HL-60 (cell line): ENCODE measurements at places on chromosomes 2 and 18.

GRCh38 chr2:30074023-30074422, 72.8 kb upstream of the YPEL5 start:
- no peak for DNase-seq

DNA sequence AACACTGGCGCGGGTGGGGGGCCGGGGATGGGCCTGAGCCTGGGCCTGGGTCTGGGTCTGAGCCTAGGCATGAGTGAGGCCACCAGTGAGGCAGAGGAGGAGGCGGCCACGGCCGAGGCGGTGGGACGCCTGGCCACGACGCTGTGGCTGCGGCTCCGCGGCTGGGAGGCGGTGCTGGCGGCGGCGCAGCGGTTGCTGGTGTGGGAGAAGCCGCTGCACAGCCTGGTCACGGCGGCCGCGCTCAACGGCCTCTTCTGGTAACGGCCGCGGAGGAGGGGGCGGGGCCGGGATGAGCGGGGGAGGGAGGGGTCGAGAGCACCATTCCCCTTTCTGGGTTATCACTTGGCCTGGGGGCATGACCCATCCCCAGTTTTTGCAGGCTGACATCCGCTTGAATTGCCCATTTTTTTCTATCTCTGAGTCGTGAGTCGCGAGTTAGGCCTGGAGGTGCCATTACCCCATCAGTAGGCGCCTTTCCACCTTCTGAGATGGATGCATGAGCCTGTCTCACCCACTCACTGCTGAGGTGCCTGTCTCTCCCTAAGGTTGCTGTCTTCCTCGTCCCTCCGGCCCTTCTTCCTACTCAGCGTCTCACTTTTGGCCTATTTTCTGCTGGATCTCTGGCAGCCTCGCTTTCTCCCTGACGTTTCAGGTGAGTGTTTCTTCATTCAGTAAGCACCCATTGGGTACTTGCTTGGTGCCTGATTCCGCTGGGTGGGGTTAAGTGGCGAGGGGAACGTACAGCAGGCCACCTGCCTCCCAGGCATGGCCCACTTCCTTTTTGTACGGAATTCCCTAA, 501 bp downstream of the RETREG2 start:
- peak; percentile 49 for DNase-seq

- DNase-seq: peak; percentile 68
Observed at GRCh38 chr2:158214431-158214830, 112.8 kb downstream of the UPP2 start.

DNA sequence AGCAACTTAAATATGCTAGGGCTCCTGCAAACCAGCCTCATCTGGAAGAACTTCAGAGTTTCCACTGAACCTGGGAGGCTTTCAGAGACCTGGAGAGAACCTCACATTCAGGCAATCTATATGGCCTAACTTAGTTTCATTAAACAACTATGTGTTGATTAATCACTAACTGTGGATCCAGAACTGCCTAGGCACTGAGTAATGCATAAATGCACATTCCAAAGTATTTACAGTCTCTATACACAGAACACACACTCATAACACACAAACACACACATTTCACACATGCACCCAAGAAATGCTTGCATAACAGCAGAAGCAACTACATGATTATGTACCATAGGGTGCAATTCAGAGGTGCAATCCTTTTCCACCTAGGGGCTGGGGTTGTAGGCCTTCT, 552.8 kb downstream of the BCL11A start:
- DNase-seq: no peak

- DNase-seq: no peak
Observed at GRCh38 chr2:232260075-232260474, 118.5 kb upstream of the ALPP start.

DNA sequence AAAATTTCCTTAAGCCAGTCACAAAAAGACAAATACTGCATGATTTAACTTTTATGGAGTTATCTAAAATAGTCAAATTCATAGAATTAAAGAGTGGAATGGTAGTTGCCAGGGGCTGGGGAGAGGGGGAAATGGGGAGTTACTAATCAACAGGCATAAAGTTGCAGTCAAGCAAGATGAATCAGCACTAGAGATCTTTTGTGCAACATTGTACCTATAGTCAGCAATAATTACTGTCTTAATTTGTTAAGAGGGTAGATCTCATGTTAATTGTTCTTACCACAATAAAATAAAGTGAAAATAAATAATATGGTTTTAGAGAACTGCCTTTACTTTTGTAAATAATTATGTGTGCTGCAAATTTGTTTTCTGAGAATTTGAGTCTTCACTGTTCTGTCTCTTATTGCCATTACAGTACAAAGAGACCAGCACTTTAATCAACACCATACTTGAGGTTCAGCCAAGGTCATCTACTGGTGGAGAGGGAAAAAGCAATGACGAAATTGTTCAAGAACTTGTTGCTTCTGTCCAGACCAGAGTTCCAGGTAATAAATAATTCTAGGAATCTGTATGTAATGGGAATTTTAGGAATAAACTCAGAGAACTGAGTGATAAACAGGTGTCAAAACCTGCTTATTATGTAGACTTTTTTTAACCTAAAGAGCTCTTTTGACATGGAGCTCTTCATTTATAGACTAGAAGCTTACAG, 75.5 kb downstream of the TRABD2A start:
- DNase-seq: no peak

DNA sequence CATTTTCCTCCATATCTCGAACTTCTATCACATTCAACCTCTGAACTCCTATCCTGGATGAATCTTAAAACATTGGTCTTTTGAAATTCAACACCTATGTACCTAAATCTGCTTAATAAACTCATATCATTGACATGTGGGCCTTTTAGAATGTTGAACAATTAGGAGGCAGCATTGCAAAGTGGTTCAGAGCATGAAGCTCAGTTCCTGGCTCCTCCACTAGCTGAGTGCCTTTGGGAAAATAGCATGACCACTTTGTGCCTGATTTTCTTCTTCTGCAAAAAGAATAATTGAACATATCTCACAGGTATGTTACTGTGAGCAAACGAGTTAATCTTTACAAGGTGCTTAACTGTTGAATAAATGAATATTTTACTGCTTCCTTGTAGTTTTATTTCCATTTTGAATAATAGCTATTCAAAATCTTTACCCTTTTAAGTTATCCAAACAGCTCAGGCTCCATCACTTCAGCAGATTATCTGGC, 14.3 kb upstream of the ITPRID2 start:
- no peak for DNase-seq

- DNase-seq: peak; percentile 32
Observed at GRCh38 chr2:55419233-55419678, 400 bp downstream of the CCDC88A start.

GRCh38 chr2:172739661-172740266, 4.1 kb downstream of the RAPGEF4 start:
- DNase-seq: no peak

- no peak for DNase-seq
Observed at GRCh38 chr18:79814373-79814772, 16.6 kb downstream of the KCNG2 start.

DNA sequence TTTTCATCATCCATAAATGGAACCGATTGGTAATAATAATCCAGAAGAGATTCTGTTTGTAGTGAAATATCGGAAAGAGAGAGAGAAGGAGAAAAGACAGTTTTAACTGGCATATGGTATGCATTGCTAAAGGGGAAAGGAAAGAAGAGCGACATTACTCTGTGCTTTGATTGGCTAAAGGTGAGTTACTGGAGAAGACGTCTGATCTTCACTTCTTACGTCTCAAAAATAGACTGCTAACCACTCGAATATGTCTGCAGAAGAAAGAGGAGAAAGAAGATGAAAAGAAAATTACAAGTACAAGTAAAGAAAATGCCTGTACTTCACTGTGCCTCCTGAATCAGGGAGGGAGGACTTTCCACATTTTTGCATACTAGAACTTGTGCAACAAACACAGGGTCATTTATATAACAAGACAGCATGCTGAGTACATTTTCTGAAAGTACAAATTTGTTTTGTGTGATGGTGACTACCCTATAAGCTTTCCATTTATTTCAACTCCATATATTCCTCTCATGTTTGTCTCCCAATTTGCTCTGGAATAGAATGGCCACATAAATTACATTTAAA, 787.2 kb downstream of the RNF144A start:
- DNase-seq: no peak

DNA sequence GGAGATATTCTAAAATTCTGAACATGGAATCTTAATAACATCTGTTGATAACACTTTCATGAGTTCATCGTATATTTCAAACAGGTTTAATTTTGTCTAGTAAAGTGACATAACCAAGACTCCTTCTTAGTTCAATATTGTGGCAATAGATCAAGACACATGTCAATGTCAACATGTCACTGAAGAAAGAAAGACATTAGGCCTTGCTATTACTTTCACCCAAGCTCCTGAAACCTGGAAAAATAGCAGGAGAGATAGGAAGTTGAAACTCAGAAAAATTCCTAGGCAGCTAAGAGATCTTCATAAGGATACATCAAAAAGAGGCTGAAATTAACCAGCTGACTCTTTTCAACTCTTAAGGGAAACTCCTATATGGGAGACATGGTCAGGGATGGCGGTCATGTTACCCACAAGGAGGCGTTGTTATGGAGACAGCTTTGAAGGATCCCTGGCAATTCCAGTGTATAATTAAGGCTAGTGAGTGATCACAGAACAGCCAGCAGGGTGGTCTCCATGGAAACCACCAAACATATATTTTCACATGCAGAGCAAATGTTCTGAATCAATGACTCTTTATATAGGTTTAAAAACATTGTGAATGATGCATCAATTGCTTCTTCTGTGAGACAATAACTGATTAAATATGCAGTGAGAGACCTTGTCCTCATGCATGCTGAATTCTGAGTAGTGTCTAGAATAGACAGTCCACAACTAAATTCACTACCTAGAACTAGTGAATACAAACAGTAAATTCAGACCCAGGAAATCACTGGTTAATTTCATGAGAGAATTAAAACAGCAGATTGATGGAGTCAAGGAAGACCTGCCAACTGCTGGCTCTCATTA, 115.3 kb upstream of the RIOK3 start:
- no peak for DNase-seq

GRCh38 chr2:85061896-85062295, 71.3 kb upstream of the TCF7L1 start:
- DNase-seq: no peak

- DNase-seq: no peak
Observed at GRCh38 chr2:23397478-23397877, 12.5 kb downstream of the KLHL29 start.

DNA sequence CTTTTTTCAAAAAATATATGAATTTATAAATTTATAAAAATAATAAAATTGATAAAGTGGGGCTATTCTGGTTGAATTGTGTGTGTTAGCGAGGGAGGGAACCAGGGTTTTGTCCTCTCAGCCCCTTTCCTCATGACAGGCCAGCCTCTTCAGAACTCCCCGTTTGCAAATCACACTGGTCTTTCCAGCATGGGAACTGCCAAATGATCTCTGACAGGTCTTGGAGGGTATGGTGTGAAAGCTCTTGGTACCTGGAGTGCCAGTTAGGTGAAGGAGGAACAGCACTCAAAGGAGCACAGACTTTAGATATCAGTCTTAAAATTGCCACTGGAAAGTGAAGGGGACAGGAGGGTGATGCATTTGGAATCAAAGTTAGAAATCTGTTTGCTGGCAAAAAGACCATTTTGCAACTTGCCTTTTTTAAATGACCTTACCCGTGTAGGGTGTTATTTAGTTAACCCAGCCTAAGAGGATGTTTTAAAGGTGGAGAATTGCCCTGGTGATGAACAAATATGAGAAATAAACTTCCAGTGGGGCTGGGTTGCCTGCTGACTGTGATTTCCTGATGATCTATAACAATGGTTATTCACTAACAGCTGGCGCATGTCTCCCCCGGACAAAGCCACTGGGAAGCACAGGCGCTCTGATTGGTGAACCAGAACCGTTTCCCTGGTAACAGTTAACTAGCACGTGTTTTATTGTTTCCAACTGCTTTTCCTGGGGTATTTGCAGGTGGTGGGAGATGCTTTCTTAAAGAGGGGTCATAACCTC, 85.3 kb upstream of the EFEMP1 start:
- no peak for DNase-seq

DNA sequence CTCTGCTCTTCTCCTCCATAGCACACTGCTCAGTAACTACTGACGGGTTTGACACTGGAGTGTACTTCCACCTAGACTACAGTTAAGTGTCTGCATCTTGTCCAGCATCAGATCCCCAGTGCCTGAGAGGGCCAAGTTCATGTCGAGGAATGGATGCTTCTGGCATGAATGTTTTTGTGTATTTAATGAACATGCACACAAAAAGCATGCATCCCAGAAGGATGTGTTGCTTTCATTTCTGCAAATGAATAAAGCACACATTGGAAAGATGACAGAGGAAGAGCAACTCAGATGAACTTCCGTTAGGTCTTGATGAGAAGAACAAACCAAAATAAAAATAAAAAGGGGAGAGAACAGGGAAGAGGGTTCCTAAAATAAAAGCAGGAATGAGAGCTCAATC, 27.9 kb downstream of the C2orf49 start:
- DNase-seq: no peak

GRCh38 chr2:144201868-144202468, 318.0 kb downstream of the ZEB2 start:
- DNase-seq: no peak

- DNase-seq: no peak
Observed at GRCh38 chr18:41262688-41263087, 692.3 kb upstream of the PIK3C3 start.

DNA sequence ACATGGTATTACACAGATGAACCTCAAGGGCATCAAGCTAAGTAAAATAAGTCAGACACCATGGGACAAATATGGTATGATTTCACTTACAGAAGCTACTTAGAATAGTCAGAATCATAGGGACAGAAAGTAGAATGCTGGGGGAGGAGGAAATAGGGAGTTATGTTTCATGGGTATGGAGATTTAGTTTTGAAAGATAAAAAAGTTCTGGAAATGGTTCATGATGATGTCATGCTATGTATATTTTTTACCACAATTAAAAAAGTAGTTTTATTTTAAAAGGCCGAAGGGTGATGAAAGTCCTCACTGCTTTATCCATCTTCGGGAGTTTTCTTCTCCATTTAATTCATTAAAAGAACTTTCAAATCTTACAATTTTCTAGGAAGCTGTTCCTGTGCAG, 181.9 kb downstream of the CALCRL start:
- DNase-seq: no peak

GRCh38 chr18:45850021-45850420, 24.5 kb downstream of the SIGLEC15 start:
- no peak for DNase-seq

- no peak for DNase-seq
Observed at GRCh38 chr2:19540739-19541525, 182.5 kb upstream of the OSR1 start.

GRCh38 chr18:23545247-23545789, 41.0 kb downstream of the NPC1 start:
- DNase-seq: no peak

DNA sequence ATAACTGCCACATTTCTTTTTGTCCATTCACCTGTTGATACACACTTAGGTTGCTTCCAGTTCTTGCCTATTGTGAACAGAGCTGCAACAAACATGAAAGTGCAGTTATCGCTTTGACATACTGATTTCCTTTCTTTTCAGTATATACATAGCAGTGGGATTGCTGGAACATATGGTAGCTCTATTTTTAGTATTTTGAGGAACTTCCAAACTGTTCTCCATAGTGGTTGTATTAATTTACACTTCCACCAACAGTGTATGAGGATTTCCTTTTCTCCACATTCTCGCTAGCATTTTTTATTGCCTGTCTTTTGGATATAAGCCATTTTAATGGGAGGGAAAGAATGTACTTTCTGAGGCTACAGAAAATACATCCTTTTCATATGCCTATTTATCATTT, 167.4 kb downstream of the GULP1 start:
- DNase-seq: no peak
